Muscle of leg (tissue), 16 donors: ENCODE measurements at places on chromosomes 2 and 18. TPM values are rescaled to one million over a fixed set of nuclear protein-coding genes. Genes with fewer than 3 reads are reported as not detected.

REG3G gene
- total RNA-seq = not detected

TCF23 gene
- 0.35 TPM for total RNA-seq

GRCh38 chr2:224982910-224983711 lies 59.2 kb downstream of the DOCK10 start:
- H3K27me3 ChIP-seq = no peaks in the 10 kb centered on the region
- H3K27ac ChIP-seq = peak overlapping the region; percentile 95
- peaks cover 16% of the 10 kb centered on the region for H3K4me1 ChIP-seq

DNA sequence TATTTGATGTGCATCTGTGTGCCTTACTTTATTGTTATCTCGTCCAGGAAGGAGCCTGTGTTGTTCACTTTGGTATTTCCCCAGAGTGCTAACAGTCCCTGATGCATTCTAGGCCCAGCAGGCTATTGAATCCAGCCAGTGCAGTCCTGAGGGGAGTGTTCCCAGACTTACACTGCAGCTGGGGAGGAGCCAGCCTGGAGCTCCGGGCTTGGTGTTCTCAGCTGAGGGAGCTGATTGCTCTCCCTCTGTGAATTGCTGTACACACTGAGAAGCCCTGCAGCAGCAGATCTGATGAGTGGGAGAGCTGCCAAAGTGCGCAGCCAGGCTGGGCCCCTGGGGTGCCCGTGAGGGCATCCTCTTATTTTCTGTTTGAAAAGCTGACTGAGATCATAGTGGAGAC lies 159.2 kb downstream of the GALNT3 start:
- DNase-seq = peak; percentile 43
- H3K4me1 ChIP-seq = peaks cover 5% of the 10 kb centered on the region
- H3K27me3 ChIP-seq = no peaks in the 10 kb centered on the region
- H3K27ac ChIP-seq = no peak overlapping the region

DNA sequence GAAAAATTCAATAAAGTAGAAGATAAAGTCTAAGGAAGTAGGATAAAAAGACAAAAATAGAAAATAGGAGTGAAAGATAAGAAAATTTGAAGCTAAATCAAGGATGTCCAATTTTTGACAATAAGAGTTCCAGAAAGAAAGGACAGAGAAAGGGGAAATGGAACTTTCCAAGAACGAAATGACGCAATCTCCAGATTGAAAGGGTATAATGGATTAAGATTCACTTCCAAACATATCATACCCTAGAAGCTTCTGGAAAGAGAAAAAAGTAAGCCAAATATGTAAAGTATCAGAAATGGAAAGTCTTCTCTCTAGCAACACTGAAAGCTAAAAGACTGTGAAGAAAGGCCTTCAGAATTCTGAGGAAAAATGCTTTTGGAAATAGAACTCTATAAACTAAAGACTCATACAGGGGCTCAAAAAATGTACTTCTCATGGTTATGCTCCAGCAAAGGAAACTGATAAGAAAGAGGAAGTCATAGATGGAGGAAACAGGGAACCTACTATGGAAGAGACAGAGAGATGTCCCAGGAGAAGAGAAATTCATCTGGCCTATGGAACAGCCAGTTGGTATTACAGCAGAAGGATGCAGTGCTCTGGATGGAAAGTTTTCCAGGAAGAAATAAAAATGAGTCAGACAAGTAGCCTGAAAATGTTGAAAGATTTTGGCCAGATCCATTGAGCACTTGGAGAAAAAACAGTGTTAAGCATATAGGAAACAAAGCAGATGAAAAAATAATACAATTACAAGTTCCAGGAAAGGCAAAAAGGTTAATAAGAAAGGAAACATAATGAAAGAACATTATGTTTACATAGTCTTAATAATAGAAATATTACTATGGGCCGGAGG lies 20.1 kb downstream of the CASP8 start:
- no peak overlapping the region for H3K4me3 ChIP-seq
- no peak overlapping the region for H3K27ac ChIP-seq
- H3K27me3 ChIP-seq = no peaks in the 10 kb centered on the region
- H3K4me1 ChIP-seq = no peaks in the 10 kb centered on the region
- peaks cover 6% of the 10 kb centered on the region for H3K36me3 ChIP-seq
- DNase-seq = no peak

DNA sequence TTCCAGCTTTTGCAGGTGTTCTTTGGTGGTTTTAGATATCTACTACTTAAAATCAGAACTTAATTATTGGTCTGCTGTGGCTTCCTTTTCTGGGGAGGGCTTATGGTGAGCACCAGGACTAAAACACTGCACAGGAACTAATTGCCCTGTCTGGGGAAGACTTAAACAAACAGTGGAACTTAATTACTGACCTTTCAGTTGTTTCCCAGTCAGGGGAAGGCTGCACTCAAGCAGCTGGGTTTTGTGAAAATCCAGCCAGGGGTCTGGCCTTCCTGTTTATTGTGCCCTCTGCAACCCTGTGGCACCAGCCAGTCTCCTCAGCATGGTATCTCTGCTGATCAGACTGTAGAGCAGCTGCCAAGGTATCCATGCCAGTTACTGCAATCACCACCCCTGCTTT lies 398.2 kb downstream of the ADCYAP1 start:
- no peak overlapping the region for H3K27ac ChIP-seq
- no peaks in the 10 kb centered on the region for H3K4me1 ChIP-seq
- no peak for DNase-seq

GRCh38 chr2:127176371-127177311 lies 43.5 kb downstream of the CYP27C1 start:
- no peaks in the 10 kb centered on the region for H3K27me3 ChIP-seq
- no peaks in the 10 kb centered on the region for H3K36me3 ChIP-seq
- peak; percentile 74 for DNase-seq
- peaks cover 51% of the 10 kb centered on the region for H3K4me1 ChIP-seq

- peak overlapping the region; percentile 7 for H3K4me3 ChIP-seq
- no peaks in the 10 kb centered on the region for H3K4me1 ChIP-seq
- no peaks in the 10 kb centered on the region for H3K36me3 ChIP-seq
- no peak overlapping the region for H3K27ac ChIP-seq
Measured at GRCh38 chr18:961644-962355, 57.1 kb downstream of the ADCYAP1 start.

DNA sequence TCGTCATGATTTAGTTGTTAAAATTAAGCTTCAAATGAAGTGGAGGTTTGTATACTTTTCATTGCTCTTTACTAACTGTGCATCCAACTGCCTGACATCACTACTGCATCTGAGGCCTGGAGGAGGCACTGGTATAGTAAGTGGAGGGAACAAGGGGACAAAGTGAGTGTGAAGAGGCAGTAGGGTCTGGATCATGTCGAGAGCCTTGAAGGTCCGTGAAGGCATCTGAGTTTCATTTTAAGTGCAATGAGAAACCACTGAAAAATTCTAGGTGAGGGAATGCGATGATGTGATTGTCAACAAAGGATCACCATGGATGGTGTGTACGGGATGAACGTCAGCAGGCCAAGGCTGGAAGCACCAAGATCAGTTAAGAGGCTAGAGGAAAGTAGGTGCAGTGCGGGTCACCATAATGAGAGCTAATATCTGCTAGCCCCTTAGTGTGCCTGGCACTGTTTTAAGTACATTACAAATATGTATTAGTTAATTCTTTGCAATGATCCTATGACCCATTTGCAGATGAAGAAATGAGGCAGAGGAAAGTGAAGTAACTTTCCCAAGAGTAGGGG lies 96.1 kb downstream of the CABYR start:
- no peak overlapping the region for H3K4me3 ChIP-seq
- peaks cover 24% of the 10 kb centered on the region for H3K36me3 ChIP-seq
- H3K27ac ChIP-seq = peak overlapping the region; percentile 32
- H3K27me3 ChIP-seq = no peaks in the 10 kb centered on the region

- H3K36me3 ChIP-seq = no peaks in the 10 kb centered on the region
- H3K27me3 ChIP-seq = peaks cover 52% of the 10 kb centered on the region
- DNase-seq = peak; percentile 89
- no peak overlapping the region for H3K27ac ChIP-seq
- peaks cover 8% of the 10 kb centered on the region for H3K4me1 ChIP-seq
Measured at GRCh38 chr2:181677912-181678586, 2.3 kb downstream of the NEUROD1 start.

DNA sequence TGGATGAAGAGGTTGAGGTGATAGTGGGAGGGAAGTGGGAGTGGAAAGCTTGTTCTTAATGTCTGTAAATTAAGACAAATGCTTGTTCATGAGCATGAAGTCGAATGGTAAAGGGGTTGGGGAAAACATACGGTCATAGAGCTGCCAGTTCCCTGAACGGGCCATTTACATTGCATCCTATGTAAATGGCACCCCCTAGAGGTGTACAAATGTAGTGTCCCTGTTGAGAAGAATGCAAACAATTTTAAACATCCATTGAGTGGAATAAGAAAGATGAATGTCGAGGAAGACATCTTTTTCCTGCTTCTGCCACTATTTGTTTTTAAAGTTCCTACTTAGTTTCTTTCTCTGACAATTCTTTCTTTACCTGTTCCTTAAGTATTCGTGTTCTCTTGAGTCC lies 155.7 kb downstream of the RDH14 start:
- H3K4me3 ChIP-seq = no peak overlapping the region
- no peaks in the 10 kb centered on the region for H3K4me1 ChIP-seq
- H3K27ac ChIP-seq = peak overlapping the region; percentile 53
- DNase-seq = peak; percentile 41
- H3K36me3 ChIP-seq = no peaks in the 10 kb centered on the region

GRCh38 chr2:54927751-54928615 lies 122.3 kb downstream of the RTN4 start:
- DNase-seq = no peak
- H3K36me3 ChIP-seq = no peaks in the 10 kb centered on the region
- no peaks in the 10 kb centered on the region for H3K27me3 ChIP-seq
- H3K4me3 ChIP-seq = no peak overlapping the region
- H3K27ac ChIP-seq = peak overlapping the region; percentile 81

DNA sequence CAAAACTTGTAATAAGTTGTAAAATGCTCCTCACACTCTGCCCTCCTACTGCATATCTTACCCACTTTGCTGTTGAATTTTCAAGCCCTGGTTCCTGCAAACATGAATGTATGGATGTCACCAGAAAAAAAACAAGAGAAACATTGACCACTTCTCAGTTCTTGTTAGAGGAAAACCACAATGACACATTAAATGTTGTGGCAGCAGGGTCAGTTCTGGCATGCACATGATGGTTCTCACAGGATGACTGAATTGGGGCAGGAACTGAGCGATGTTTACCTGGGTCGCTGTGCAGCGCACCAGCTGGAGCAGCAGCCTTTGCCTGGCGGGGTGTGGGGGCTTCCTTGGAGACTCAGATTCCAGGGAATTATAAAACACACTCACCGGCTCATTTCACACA lies 14.0 kb upstream of the PRKCE start:
- no peak for DNase-seq
- no peaks in the 10 kb centered on the region for H3K36me3 ChIP-seq
- H3K27me3 ChIP-seq = peaks cover 30% of the 10 kb centered on the region
